ENCODE measurements at places on chromosomes 5 and 9.

DNA sequence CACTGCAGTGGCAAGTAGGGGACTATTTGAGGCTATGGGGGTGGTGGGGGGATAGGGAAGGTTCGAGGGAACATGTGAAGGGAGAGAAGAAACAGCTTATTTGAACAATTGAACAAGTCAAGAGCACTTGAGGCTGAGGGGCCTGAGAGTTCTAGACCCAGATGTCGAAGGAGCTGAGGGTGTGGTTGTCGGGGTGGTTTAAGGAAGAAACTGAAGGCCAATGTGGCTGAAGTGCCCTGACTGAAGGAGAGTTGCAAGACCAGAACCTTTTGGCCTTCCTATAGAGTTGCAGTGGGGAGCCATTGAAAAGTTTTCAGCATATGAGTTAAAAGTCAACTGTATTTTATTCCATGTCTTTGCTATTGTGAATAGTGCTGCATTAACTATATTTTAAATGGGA lies 19.1 kb downstream of the FOCAD start:
- DNase-seq, result no peak

- no peak for DNase-seq
Measured at GRCh38 chr9:79812507-79813257, 240.9 kb downstream of the TLE4 start.

GRCh38 chr9:137417161-137418021 lies 5.6 kb downstream of the EXD3 start:
- DNase-seq, result no peak

GRCh38 chr9:98545021-98545420 lies 163.7 kb downstream of the GABBR2 start:
- no peak for DNase-seq

GRCh38 chr9:16184964-16185646 lies 632.3 kb downstream of the CCDC171 start:
- no peak for DNase-seq

GRCh38 chr5:171644536-171644935 lies 141.1 kb upstream of the SMIM23 start:
- DNase-seq, result no peak

DNA sequence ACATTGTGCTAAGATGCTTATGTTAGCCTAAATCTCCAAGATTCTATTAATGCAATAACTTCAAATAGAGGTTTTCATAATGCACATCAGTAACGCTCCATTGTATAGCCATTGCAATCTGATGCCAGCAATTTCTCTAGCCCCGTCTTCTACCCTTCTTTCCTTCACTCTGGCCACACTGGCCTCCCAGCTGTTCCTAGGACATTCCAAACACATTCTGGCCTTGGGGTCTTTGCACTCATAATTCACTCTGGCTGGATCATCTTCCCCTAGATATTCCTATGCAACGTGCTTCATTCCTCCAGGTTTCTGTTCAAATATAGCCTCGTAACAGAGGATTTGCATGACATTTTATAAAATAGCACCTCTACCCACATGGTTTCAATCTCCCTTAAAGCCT lies 23.3 kb downstream of the FAM81B start:
- no peak for DNase-seq

- no peak for DNase-seq
Measured at GRCh38 chr9:108022246-108022935, 532.8 kb upstream of the KLF4 start.

GRCh38 chr9:128084746-128085145 lies 16.7 kb downstream of the SLC25A25 start:
- no peak for DNase-seq

DNA sequence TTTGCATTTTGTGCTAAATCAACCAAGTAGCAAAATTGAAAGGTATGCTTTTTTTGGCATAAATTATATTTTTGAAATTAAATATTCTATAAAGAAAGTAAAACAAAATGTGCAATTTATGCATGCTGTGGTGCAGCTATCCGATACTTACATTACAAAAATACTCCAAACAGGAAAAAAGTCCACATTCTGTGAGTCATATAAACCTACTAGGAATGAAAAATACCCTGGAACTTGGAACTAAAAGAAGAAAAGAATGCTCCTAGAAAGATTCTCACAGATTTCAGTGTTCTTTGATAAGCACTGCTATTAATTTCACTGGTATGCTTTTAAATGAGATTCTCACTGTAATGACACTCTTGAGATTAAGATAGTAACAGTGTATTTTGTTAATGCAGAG lies 92.6 kb downstream of the OSMR start:
- no peak for DNase-seq

DNA sequence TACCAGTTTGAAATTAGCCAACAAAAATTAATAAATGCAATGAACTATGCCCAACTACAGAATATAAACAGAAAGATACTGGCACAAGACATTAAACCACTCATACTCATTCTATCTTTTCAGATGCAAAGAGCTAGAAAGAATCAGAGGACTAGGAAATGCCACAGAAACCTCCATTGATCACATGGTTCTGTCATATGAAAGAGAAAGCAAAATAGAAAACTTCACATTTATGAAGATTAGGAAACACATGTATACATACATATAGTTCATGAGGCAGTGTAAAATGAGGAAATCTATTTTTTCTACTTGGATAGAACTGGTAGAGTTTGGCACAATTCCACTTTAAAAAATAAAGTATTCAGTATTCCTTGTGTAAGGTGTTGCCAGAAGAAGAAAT lies 275.1 kb upstream of the PTGER4 start:
- DNase-seq, result no peak

GRCh38 chr5:158123595-158123994 lies 264.6 kb upstream of the CLINT1 start:
- no peak for DNase-seq

DNA sequence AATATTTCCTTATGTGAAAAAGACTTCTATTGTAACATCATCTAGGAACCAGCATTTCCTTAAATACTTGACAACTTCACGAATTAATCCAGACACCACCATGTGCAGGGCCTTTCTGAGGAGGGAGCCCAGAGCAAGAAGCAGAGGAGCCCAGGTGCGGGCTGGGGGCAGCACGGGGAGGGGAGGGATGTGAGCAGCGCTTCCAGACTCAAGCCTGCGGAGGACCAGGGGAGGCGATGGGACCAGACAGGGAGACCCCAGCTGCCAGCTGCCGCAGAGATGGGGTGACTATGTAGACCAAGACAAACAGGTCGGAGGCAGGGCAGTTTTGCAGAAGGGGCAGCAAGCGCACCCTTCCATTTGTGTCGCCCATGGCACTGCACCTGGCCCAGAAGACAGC lies 596.1 kb downstream of the IRX1 start:
- DNase-seq, result no peak

DNA sequence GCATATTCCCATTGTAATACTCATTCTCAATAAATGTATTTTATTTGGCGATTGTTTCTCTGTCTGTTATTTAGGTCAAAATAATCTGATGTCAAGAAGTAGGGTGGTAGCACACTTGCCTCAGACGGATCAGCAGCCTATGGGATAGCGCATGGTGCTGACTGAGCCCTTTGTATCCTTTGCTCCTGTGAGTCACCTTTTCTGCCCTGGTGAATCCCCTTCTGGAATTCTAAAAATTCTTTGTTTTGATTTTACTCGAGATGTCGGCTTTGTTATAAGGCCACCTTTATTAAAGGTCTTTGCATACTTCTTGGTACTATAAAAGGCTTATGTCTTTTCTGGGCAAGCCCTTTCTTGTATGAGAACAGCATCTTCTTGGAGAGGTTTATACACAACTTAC lies 1187.8 kb downstream of the CDH9 start:
- no peak for DNase-seq

DNA sequence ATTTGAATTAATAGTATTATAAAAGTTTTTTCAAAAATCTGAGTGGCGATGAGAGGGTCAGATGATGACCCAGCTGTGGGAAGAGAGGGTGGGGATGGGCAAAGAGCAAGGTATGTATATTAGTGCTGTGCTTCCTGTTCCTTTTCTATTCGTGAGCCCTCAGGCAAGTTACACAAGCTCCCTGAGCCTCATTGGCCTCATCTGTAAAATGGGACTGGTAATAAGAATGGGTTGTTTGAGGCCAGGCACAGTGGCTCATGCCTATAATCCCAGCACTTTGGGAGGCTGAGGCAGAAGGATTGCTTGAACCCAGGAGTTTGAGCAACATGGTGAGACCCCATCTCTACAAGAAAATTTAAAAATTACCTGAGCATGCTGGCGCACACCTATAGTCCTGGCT lies 24.0 kb upstream of the MLANA start:
- no peak for DNase-seq

- DNase-seq, result no peak
Measured at GRCh38 chr9:128438343-128439109, 17.3 kb upstream of the ODF2 start.

DNA sequence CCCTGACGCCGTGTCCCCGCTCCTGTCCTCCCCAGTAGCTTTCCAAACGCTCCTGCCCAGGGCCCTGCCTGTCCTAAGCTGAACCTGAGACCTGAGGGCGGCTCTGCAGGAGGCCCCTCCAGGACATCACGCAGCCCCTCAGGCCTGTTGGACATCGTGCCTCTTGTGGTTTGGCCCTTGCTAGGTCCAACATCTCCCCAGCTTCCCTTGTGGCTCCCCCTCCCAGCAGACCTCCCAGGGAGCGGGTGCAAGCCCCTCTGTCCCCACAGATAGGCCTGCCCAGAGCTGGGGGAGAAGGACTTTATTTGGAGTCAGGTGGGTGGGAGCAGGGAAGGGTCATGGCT lies 4.1 kb downstream of the OBP2B start:
- no peak for DNase-seq

DNA sequence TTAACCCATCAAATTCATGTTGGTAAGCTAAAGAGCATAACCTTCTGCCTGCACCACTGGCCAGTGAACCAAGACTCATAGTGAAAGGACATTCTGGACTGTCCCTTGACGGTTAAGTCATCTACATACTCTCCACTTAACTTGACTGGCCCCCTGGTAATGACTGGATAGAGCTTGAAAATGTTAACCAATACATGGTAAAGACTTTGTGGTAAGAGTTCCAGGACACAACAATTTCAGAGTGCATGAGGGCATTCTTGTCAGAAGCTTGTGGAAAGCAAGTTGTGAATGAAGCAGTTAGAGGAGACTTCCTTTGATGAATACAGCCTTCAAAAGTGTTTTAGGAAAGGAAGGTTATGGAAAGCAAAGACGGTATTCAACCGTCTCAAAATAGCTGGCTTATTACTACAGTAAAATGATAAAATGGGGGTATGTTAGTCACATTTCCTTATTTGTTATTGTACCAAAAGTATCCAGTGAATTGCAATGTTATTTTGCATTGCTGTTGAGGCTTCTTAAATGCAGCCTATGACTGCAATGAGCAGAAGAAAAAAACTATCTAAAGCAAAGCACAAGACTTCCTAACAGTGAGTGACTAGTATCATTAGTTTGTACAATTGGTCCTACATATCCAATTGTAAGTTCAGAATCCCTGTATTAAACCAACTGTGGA lies 47.2 kb upstream of the DAB2 start:
- DNase-seq, result no peak

DNA sequence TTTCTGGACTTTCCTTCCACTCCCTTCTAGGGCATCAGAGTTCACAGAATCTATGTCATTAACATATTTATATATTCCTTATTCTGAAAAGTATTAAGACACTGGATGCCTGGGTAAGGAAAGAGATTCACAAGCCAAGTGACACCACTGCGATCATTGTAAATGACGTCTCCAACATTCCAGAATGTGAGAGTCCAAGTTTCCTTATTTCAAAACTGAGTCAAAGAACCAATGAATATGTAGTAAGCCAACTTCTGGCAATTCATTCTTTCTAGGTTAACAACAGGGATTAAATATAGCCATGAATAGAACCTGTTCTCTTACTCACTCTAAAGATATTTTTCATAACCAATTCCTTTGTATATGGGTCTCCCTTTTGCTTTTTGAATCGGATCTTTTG lies 18.1 kb downstream of the RAI14 start:
- DNase-seq, result no peak

DNA sequence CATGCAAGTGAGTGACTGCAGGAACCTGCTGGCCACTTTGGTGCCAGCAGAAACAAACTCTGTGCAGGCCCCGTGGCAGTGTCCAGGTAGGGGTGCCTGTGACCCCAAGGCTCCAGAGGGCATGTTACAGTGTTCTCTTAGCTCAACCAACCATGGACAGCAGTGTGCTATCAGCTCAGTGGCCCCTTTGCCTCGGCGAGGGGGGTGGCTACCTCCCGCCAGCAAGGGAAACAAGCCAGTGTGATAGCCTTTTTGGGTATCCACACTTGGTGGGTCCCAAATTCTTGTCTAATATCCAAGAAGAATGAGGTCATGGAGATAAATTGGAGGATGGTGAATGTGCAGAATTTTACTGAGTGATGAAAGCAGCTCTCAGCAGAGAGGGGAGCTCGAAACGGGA lies 298.6 kb upstream of the SLC30A5 start:
- no peak for DNase-seq

- no peak for DNase-seq
Measured at GRCh38 chr5:131615957-131616356, 19.1 kb downstream of the RAPGEF6 start.
